Effector CD8-positive, alpha-beta T cell (primary cell): ENCODE measurements at places on chromosomes 5 and 9.

DNA sequence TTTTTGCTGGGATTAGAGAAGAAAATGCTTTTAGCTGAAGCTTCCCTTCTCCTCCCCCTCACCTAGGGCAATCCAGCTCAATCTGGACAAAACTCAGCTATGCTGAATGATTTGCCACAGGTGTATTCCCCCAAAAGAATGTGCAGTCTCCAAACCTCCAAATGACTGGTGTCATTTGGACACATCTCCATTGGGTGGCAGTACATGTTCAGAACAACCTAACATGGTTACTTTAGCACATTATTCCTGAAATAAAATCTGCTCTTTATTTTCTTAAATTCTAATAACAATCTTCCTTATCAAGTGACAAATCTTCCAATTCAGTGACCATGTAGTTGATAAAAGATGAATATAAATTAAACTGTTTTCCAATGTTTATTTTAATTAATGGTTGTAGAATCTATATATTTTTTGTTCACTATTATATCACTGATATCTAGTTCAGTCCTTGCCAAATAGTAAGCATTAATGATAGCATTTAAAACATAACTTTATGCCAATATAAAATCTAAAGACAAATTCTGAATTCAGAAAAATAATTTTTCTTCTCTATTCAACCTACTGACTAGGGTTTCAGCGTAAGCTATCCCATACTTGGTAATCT lies 61.3 kb upstream of the MOCS2 start:
- DNase-seq: no peak

DNA sequence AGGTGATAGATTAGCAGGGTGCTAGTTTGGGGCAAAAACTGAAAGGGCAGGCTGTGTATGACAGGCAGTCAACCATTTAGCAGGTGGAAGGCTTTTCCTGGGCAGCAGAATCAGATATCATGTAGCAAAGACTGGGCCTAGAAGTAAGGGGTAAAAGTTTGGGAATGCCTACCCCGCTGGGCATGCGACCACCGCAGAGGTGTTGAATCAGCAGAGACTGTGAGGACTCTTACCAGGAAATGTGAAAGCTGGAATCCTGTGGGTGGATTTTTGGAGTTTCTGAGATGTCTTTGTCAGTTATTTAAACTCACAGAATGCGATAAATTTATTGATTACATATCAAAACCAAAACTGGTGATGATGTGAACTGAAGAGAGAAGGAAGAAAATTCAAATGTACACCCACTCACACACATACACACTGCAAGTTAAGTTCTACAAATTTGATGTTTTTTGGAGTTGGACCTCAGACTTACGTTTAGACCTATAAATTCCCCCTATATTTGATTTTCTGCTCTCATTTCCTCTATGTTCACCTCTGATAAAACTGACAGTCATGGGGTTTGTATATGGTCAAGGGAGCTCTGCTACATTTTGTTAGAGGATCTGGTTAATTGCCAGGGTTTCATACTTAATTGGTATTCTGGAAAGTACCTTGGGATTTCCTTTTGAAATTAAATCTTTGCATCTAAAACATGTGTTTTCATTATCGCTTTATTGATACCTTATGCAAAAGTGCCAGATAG lies 333.6 kb downstream of the CSNK1G3 start:
- no peak for DNase-seq

GRCh38 chr5:146072595-146072994 lies 32.8 kb downstream of the PLAC8L1 start:
- DNase-seq: no peak

DNA sequence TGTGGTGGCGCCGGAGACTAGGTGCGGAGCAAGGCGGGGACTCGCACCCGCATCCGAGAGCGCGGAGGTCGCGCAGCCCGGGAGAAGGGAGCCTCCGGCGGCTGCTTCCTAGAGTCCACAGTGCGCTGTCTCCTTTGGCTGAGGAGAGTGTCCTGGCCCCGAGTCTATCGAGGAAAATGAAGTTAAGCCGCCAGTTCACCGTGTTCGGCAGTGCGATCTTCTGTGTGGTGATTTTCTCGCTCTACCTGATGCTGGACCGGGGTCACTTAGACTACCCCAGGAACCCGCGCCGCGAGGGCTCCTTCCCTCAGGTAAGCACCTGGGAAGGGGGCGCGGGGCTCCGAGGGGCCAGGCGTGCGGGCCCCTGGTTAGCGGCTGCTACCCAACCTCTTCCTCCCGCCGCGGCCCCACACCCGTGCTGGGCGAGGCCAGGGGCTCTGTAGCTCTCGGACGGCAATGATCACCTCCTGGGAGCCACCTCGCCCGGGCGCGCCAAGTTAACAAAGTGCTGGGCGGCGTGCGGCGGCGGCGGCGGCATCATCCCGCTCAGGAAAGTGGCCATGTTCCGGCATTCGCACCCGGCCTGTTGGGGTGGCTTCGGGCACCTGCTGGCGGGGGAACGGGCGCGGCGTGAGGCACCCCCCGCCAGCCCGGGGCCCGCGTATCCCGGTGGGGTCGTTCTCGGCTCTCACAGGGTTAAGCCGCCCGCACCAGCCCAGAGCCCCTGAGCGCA lies 681 bp downstream of the MAN2A1 start:
- peak; percentile 28 for DNase-seq

DNA sequence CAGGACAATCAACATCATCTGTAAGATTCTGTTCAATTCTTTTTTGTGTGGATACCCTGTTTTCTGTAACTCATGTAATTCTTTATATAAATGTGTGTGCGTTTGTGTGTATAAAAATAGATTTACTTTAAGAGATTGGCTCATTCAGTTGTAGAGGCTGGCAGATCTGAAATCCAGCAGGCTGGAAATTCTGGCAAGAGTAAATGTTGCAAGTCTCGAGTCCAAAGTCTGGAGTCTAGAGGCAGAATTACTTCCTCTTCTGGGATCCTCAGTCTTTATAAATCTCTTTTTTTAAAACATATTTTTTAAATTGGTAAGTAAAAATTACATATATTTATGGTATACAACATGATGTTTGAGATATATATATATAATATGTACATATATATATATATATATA lies 202.1 kb upstream of the TMEM161B start:
- DNase-seq: no peak

GRCh38 chr5:98064118-98064685 lies 709.3 kb upstream of the RGMB start:
- no peak for DNase-seq

DNA sequence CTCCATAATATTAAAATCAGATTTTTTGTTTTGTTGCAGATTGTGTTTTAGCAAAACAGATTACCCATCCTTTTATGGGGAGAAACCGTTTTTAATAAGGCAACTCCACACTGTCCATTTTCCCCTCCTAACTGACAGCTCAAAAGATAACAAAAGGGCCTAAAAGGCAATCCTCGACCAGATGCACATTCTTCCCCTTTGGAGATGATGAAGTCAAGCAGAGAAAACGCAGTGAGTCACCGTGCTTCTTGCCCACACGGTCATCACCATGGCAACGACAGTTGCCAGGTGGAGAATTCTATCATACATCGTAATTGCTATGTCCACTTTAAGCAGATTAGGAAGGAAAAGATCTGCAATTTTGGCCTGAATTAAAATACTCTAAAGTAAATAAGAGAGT lies 96.4 kb downstream of the DIRAS2 start:
- DNase-seq: no peak

DNA sequence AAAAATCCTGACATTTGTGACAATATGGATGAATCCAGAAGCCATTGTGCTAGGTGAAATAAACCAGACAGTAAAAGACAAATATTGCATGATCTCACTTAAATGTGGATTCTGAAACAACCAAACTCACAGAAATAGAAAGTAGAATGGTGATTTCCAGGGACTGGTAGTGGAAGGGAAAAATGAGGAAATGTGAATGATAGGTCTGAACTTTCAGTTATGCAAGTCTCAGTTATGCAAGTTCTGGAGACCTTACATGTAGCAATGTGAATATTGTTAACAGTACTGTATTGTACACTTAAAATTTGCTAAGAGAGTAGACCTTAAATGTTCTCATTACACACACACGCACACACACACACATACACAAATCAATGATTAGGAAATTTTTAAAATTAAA lies 84.9 kb downstream of the SLCO4C1 start:
- DNase-seq: no peak

GRCh38 chr5:173392-174290 lies 17.7 kb upstream of the LRRC14B start:
- DNase-seq: no peak

DNA sequence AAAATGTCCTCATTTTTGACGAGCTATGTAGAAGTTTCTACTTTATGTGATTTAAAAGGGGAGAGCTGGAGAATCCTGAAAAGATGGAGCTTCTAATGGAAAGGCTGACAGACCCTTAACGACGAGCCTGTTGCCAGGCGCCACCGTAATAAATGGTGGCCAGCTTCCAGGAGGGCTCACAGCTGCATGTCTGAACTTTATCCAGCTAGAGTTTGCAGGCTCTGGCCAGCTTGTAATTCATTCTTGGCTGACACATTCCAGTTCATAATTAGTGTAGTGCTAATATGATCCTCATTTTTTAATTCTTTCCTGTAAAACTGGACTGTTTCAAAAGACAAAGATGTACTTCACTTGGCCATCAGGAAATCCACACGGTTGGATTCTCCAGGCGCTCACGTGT lies 246.7 kb downstream of the GAS1 start:
- no peak for DNase-seq

- no peak for DNase-seq
Measured at GRCh38 chr5:58800356-58800755, 217.5 kb downstream of the RAB3C start.

- DNase-seq: no peak
Measured at GRCh38 chr5:163259495-163259894, 177.9 kb upstream of the CCNG1 start.

GRCh38 chr5:138981586-138981985 lies 106.5 kb upstream of the LRRTM2 start:
- DNase-seq: no peak

GRCh38 chr9:136059851-136060670 lies 35.0 kb downstream of the NACC2 start:
- no peak for DNase-seq

- no peak for DNase-seq
Measured at GRCh38 chr9:114206221-114206789, 51.0 kb downstream of the COL27A1 start.

GRCh38 chr9:125418404-125418803 lies 156.8 kb downstream of the GAPVD1 start:
- DNase-seq: no peak

DNA sequence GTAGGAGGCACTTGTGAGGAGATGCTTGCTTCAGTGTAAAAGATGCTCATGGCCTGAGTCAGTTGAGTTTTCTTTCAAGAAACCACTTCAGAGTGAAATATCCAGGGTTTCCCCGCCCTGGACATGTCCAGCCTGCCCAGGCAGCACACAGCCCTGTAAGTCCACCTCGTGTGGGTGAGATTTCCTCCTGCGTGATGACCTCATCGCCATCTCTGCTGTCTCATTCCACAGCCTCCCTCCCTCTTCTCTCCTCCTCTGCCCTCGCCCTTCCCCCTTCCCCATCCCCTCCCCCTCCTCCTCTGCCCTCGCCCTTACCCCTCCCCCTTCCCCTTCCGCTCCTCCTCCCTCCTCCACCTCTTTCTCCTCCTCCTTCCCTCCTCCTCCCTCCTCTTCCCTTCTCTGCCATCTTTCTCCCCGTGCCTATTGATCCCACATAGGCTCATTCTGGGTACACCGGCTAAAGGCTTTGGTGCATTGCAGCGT lies 34.0 kb upstream of the NCS1 start:
- DNase-seq: no peak

DNA sequence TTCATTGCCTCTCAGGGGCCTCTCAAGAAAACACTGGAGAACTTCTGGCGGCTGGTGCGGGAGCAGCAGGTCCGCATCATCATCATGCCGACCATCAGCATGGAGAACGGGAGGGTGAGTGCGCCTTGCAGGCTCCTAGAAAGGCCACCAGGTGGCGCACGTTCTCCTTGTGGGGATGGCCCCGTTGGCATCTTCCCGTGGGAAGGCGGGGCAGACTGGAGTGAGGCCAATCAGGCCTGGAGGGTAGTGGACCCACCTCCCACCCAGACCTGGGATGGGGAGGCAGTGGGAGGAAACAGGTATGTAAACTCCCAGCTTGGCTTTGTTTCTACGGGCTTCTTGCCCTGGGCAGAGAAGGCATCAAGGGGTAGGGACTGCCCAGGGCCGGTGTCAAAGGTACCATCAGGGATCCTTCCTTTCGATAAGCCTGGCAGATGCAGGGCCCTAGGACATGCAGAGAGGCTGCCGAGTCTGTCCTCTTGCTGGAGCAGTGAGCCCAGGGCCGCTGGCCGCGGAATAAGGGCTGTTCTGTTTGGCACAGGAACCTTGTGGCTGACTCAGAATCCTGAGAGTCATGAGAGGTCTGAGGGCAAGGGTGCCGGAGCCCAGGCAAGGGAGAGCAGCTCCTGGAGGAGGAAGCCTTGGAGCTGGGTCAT lies 18.9 kb upstream of the SPTLC1 start:
- peak; percentile 67 for DNase-seq

- no peak for DNase-seq
Measured at GRCh38 chr9:114465906-114466900, 39.1 kb downstream of the WHRN start.

GRCh38 chr9:75541734-75542133 lies 348.7 kb upstream of the PCSK5 start:
- DNase-seq: no peak

GRCh38 chr5:180354966-180355365 lies 1.8 kb upstream of the GFPT2 start:
- no peak for DNase-seq

DNA sequence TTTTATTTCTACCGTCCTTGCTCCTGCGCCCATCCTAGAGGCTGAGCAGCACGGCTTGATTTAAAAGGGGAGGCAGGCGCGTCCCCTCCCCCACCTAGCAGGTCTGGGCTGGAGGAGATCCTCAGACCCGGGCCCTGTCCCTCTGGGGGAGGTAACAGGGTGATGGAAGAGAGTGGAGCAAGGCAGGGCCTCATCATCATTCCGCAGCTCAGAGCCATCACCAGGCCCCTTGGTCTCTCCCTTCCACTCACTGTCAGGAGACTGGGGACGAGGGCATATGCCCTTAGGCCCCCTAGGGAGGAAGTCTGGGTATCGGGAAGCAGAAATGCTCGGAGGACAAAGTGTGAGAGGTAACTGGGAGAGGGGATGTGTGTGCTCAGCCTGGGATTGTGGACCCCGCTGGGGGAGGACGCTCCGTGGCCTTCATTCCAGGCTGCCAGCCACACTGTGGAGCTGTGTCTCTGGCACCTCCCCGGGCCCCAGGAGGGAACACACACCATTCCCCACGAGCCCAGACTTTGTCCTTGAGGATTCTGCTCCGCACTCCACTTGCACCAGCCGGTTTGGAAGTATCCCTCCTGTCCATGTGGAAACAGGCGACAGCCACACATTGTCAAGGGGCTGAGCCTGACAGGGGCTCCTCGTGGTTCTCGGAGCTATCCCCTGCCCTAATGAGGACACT lies 761 bp downstream of the REEP2 start:
- DNase-seq: no peak

GRCh38 chr5:138575194-138576015 lies at the start of gene HSPA9:
Gene HSPA9 (minus strand): TSS chr5:138575401. CDS start chr5:138575318, 83 bp downstream.
- DNase-seq: peak; percentile 94

- DNase-seq: no peak
Measured at GRCh38 chr9:127923771-127924170, 6.8 kb downstream of the PIP5KL1 start.
